ENCODE measurements at places on chromosomes 7 and 10. TPM values are rescaled to one million over a fixed set of nuclear protein-coding genes. Genes with fewer than 3 reads are reported as not detected.
A peak's percentile ranks its signal among the peaks of the same experiment; 100 is the strongest.

DNA sequence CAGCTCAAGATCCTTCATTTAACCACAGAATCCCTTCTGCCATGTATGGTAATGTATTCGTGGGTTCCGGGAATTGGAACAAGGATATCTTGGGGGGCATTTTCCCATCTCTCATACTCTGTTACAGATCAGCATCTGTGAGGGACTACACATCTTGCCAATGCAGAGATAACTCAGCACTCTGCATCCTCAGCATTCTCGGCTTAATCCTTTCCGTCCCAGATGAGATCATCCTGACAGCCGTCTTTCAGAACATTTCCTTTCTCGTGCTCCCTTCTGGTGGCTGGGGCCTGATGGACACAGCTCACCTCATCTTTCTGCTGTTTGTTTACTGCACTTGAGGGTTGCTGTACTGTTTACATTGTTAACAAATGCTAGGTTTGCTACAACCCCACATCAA is 25.3 kb downstream of the FKBP6 start:
- peaks cover 3% of the 10 kb centered on the region for H3K27me3 ChIP-seq
- peaks cover 16% of the 10 kb centered on the region for H3K4me1 ChIP-seq
- H3K27ac ChIP-seq = no peak overlapping the region
- H3K36me3 ChIP-seq = no peaks in the 10 kb centered on the region

- H3K36me3 ChIP-seq = no peaks in the 10 kb centered on the region
- DNase-seq = no peak
- no peak overlapping the region for H3K4me3 ChIP-seq
- no peak overlapping the region for H3K27ac ChIP-seq
- H3K4me1 ChIP-seq = no peaks in the 10 kb centered on the region
- H3K27me3 ChIP-seq = no peaks in the 10 kb centered on the region
Observed at GRCh38 chr7:148609045-148609725, 18.6 kb downstream of the C7orf33 start.

DNA sequence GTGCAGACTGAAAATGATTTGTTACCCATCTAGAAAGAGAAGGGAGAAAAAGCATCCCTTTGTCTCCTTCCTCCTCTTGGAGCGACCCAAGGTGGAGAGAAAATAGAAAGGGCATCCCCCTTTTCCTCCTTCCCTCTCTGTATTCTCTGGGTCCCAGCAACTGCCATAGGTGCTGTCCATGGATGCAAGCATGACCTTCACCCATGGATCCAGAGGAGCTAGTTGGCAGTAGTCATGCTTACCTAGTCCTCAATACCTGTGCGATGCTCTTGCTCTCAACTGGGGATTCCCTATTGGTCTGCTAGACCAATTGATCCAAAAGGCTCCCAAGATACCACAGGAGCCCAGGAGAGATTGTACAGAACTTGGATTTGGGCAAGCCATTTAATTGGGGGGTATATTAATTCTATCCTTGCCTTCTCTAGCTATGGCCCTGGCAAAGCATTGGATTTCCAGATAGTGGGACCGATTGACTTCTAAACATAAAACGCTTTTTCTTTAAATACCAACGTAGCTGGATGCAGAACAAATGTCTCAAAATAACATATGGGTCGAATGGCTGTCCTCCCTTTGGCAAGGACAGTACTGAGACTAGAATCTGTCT is 547.8 kb upstream of the IGFBP3 start:
- H3K27ac ChIP-seq = no peak overlapping the region
- H3K4me3 ChIP-seq = no peak overlapping the region
- no peak for DNase-seq
- H3K36me3 ChIP-seq = no peaks in the 10 kb centered on the region
- H3K4me1 ChIP-seq = no peaks in the 10 kb centered on the region
- H3K27me3 ChIP-seq = no peaks in the 10 kb centered on the region

DNA sequence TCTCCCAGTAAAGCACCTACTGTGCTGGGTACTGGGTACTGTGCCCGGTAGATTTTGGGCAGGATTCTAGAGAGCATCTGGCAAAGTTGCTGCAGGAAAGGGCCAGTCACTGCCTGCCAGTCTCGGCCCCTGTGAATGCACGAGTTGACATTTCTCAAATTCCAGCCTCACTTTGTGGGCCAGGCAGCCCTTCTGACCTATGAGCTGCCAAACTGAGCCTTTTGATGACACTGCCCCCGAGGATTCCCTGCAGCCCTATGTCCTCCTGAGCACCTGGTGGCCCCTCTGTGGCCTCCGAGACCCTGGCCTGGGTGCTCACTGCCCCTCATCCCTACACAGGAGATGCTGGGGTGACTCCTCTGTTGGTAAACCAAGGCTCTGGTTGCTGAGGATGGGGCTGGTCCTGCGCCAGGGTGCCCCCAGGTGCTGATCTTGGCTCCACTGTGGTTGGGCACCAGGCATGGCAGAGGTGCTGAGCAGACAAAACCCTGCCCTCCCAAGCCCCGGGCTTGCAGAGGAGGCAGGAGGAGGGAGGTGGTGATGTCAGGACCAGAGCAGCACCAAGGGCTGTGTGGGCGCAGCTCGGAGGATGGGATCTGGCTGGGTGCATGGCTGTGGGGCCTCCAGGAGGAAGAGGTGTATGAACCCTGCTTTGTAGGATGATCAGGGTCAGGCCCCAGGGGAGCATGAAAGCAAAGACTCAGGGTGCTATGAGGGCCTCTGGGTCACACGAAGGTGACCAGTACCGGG is 16.2 kb downstream of the LHPP start:
- H3K4me1 ChIP-seq = no peaks in the 10 kb centered on the region
- no peaks in the 10 kb centered on the region for H3K27me3 ChIP-seq
- no peak overlapping the region for H3K4me3 ChIP-seq

DNA sequence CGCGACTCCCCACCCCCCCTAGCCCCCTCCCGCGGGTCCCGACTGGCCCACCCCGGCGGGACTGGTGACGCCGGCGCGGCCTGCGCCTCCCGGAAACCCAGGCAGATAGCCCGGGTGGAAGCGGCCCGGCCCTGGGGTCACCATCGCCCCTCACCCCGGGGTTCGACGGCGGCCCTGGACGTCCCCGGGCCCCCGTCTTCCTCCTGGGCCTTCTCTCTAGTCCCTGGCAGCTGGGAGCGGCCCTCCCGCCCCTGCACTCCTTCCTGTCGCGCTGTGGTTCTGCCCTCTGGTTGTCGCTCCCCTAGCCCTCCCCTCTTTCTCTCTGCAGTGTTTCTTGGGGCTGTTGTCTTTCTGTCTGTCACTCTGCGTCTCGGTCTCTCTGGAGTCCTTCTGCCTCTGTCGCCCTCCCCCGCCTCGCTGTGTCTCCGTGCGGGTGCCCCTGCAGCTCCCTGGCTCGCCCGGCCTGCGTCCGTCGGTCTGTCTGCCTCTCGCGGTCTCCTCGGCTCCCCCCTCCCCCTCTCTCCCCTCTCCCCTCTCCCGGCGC is 90.5 kb upstream of the PAX2 start:
- peak overlapping the region; percentile 35 for H3K4me3 ChIP-seq
- H3K27me3 ChIP-seq = peaks cover 71% of the 10 kb centered on the region
- H3K4me1 ChIP-seq = no peaks in the 10 kb centered on the region
- no peak for DNase-seq
- no peak overlapping the region for H3K27ac ChIP-seq

DNA sequence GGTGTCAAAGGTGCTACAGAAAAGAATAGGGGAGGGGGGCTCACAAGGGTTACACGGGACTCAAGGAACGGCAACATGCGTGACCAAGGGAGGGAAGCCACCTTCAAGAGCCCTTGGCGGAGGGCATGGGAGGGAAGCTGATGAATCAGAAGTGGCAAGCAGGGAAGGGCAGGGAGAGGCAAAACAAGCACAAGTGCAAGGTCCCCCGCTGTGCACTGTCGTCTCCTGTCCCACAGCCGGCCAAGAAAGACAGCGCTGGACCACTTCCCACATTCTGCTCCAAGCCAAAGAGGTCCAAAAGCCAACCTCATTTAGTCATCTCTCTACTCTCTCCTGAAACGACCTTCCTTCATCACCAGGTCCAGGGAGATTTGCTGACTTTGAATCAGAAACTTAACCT is 102.7 kb downstream of the CALN1 start:
- peaks cover 9% of the 10 kb centered on the region for H3K36me3 ChIP-seq
- peaks cover 49% of the 10 kb centered on the region for H3K4me1 ChIP-seq
- no peak overlapping the region for H3K4me3 ChIP-seq

DNA sequence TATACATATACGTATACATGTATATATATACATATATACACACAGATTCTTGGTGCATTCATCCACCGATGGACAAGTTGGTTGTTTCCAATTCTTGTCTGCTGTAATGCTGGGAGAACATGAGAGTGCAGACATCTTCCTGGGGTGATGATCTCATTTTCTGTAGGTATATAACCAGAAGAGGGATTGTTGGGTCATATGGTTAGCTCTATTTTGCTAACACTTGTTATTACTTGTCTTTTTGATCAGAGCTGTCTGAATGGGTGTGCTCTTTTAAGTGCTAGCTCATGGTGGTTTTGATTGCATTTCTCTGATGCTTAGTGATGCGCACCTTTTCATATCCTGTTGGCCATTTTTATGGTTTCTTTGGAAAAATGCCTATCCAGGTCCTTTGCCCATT is 106.4 kb downstream of the TAX1BP1 start:
- no peaks in the 10 kb centered on the region for H3K27me3 ChIP-seq
- no peaks in the 10 kb centered on the region for H3K4me1 ChIP-seq
- H3K27ac ChIP-seq = no peak overlapping the region
- no peak for DNase-seq
- no peak overlapping the region for H3K4me3 ChIP-seq

SFTPA2 gene
- total RNA-seq = 2.3 TPM

EFCAB10 gene
- 0.14 TPM for total RNA-seq

TRIL gene
- total RNA-seq = 0.99 TPM

ZNF107 gene
- total RNA-seq = 13.5 TPM
